Cardiac septum (tissue), 1 donor: ENCODE measurements at places on chromosomes 13 and 19. TPM values are rescaled to one million over a fixed set of nuclear protein-coding genes. Genes with fewer than 3 reads are reported as not detected.
A peak's percentile ranks its signal among the peaks of the same experiment; 100 is the strongest.

- no peak for DNase-seq
Observed at GRCh38 chr19:58335630-58336029, 8.8 kb downstream of the ZSCAN22 start.

DNA sequence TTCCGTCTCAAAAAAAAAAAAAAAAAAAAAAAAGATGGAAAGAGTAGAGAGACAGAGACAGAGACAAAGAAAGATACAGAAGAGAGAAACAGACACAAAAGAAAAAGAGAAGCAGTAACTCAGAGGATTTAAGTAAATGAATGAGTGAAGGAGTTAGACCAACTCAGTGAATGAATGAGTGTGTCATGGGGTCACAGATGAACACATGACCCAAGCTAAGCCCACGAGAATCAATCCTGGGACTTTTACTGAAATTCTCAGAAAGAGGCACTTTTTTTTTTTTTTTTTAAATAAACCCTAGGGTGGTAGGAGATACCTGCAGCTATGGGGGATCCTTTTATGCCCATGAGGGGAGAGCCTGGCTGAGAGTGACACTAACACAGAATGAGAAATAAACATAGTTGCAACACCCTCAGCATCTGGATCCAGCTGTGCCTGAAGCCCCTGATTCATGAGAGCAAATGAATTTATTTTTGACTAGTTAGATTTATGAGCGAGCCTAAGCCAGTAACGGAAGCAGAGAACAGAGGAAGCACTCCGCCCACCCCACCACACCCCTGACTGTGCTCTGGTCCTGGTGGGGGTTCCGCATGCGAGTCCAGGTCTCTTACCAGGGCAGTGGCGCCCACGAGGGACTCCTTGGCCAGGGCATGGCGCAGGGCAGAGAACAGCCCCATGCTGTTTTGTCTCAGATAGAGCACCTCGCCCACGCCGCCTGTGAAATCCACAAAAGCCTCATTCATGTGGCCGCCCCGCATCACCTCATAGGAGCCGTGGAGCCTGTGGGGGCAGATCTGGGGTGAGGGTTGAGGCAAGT, 4.6 kb downstream of the CAPN12 start:
- peak; percentile 65 for DNase-seq

DNA sequence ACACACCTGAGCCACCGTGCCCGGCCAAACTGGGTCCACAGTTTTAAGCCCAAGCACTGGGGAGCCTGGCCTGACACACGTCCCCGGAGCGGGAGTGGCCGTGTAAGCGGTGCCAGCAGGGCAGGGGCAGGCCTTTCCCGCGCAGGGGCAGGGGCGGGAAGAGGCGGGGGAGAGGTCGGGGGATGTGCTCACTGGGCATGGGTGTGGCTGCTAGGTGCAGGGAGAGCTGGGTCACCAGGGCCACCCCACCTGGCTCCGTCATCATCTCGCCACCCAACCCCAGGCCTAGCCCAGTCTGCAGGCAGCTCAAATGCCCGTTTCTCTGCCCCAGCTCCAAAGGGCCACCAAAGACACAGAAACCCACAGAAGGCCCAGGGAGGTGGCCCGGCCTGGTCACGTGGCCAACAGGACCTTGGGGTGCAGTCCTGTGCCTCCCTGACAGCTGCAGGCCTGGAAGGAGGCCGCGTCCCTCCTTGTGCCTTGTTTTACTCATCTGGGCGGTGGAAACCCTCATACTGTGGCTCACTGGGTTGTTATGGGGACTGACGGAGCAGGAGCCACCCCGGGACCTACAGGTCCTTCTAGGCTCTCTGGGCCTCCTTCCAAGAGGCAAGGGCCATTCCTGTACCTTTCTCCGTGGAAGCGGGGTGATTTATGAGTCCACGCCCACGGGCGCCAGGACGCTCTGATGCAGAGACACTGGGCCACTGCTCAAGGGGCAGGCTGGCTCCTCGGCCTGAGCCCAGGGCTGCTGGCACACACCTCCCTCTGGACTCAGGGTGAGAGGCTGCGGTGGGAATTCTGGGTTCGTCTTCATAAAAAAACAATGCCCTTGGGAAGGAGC, 27.7 kb downstream of the MAP2K2 start:
- DNase-seq = no peak

GRCh38 chr19:43664018-43664417, 6.0 kb downstream of the PLAUR start:
- DNase-seq = no peak

- DNase-seq = no peak
Observed at GRCh38 chr19:13744174-13744573, 20.1 kb upstream of the MRI1 start.

DNA sequence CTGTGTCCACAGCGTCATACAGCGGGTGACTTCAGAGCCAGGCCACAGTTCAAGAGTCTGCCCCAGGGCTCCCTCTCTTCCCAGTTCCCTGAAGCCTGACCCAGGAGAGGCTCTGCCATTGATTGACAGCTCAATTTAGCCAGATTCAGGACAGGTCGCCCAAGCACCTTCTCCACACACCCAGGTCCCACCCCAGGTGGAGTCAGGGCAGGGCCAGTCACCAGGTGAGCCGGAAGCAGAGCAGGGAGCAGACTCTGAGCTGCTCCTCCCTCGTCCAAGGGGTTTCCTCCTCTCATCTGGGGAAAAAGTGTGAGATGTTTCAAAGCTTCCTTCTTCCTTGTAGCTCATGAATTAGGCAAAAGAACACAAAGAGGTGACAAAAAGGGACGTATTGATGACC, 5.6 kb downstream of the CEACAM7 start:
- DNase-seq = no peak

DNA sequence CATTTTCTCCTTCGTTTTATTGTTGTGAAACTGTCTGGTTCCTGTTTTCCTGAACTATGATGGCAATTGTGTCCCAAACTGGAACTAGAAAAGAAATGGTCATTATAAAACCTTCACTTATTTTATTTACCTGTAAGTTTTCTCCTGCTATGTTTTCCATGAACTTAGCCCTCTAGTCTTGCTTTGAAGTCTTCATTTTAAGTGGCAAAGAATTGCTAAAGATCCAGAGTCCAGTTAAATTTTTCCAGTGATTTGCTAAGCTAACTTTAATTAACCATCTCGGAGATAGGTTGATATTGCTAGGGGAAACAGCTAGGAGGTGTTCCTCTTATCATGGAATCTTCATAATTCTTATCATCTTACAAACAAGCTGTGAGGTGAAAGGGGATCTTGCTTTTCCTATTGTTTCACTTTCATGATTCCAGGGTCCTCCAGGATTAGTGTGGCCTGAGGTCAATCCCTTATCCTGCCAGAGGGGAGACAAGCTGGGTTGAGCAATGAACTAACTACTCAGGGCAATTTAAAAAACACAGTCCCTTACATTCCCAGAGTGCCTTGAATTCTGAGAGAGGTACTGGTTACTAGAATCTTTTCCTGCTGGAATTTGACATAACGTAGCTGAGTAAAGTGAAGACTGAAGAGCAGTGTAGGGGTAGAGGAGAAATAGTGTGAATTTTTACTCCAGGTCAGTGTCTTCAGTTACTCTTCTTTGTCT, 112.5 kb downstream of the ESD start:
- DNase-seq = no peak

GRCh38 chr13:109331011-109331433, 455.4 kb downstream of the IRS2 start:
- DNase-seq = no peak

- DNase-seq = peak; percentile 86
Observed at GRCh38 chr19:7294558-7295212, 471 bp upstream of the INSR start.

Gene LCP1
- total RNA-seq = 13.2 TPM

- DNase-seq = no peak
Observed at GRCh38 chr13:94312511-94313216, 166.8 kb downstream of the DCT start.

DNA sequence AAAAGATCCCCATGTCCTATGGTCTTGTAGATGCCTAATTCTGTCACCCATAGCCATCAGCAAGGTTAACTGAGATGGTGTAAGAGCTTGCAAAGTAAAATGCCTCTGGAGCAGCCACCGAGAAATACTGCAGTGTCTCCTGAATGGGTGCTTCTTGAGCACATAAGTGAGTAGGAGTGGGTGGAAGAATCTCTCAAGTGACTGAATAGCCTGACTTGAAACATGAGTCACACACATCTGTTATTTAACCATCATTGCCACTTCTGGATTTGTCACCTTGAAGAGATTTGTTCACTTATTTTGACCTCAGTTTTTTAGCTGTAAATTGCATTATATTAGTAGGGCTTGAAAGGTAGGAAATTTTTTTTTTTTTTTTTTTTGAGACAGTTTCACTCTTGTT, 2.3 kb downstream of the ZNF714 start:
- no peak for DNase-seq

Gene NLRP7
- not detected for total RNA-seq

DNA sequence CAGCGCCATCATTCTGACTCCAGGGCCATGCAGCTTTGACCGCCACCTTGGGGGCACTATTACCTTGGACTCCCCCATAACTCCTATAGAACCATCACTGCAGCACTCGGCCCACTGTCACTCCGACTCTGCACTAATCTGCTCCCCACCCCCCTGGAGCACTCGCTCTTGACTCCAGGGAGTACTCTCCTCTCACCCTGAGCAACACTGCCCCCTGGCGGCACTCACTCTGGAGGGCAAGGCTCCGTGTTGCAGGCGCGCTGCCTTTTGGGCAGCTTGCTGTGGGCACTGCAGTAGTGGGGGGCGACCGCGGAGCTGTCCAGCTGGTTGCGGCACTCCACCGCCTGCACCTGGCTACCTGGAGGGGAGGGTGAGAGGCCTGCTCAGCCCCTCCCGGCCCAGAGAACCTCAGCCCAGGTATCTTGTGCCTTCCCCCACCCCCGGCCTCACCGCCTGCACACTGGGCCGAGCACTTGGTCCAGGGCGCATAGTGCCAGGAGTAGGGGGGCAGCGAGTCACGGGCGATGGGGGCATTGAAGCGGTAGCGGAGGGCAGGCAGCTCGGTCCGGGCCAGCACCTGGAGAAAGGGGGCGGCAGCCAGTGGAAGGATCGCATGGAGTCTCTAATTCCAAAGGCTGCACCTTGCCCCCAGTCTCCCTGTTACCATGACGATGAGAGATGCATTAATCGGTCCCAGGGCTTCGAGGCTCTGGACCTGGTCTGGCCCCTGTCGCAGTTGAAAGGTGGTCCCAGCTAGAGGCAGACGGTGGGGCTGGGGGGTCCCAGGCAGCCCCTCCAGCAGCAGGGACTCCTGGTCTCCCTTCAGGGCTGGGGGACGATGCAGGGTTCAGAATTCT, 8.9 kb upstream of the MYO1F start:
- DNase-seq = peak; percentile 89

DNA sequence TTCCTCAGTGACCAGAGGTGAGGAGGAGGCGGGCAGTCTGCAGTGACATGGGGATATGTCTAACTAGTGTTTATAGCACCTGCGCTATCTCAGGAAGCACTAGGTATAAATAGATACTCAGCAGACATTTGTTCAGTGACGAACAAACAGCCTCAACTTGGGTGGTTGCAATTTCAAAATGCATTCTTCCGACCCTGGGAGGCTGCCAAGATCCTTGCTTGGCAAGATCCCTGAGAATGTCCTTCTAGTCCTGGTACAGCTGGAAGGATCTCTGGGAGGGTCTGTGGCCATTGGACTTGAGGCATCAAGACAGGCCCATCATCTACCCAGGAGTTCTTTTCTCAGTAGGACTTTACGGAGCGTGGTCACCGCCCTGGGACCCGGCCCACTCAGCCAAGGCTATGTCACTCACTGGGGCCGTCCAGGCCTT, 299.5 kb downstream of the ZNF536 start:
- DNase-seq = no peak

Gene ZNF699
- 4.5 TPM for total RNA-seq

- DNase-seq = no peak
Observed at GRCh38 chr13:39401046-39401705, 201.8 kb downstream of the LHFPL6 start.

GRCh38 chr19:44985445-44985844, 15.8 kb upstream of the RELB start:
- DNase-seq = no peak

Gene CBARP
- total RNA-seq = 1.9 TPM

DNA sequence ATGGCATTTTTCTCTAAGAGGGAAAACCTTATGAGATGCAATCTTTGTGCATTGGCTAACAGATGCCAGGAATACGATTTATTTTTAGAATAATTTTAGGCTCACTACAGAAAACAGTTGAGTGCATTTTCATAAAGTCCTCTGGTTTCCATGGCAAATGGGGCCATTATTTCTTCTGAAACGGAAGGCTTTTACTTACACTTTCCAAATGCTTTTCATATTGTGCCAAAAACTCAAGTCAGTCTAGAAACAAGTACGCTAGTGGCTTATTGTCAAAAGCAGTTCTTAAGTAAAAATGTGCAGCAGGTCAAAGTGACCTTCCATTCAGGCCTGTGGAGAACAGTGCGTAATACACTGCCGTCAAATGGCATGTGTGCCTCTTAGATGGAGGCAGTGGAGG, 628.7 kb downstream of the EFNB2 start:
- no peak for DNase-seq

Gene ZNF470
- total RNA-seq = 6.6 TPM

DNA sequence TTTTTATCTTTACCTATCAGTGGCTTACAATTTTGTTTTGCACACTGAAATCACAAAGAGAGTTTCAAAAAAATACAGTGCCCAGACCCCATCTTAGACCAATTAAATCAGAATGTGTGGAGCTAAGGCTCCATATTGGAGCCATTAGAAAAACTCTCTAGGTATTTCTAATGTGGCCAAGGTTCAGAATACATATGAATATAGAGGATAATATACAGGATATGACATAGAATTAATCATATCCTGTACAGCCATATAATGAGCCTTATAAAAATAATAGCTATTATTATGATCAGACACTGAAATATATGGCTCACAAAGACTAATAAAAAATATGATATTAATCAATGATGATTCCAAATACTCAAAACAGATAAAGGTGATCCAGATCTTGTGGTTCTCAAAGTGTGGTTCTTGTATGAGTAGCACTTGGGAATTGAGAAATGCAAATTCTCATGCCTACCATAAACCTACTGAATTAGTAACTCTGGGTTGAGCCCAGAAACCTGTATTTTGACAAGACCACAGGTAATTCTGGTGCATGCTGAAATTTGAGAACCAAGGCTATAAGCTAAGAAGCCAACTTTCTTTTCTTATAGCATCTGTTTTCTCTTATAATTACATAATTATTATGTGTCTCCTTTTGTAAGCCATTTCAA, 408.0 kb downstream of the DIAPH3 start:
- DNase-seq = no peak

DNA sequence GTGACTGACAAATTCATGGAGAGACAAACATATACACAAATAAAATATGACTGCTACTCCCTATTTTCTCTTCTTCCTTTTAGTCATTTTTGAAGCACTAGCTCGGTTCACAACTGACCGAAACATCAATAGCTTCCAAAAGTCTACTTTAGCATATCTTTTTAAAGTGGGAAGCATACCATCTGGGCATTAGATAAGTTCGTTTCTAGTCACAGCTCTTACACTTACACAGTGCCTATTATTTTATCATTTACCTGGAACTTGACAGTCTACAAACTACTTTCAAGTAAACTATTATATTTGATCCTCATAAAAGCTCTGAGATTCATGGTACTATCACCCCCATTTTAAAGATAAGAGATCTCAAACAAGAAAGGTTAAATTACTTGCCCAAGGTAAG, 458.5 kb downstream of the LMO7 start:
- DNase-seq = no peak

Gene SYCN
- not detected for total RNA-seq

Gene GIPR
- 6.9 TPM for total RNA-seq
